Stimulated activated CD4-positive, alpha-beta T cell treated with anti-CD3 and anti-CD28 coated beads, TNF-alpha, amount 100 ng/mL, for 48 hours (primary cell): ENCODE measurements at places on chromosomes 12 and 14.
A peak's percentile ranks its signal among the peaks of the same experiment; 100 is the strongest.

GRCh38 chr12:128970110-128970509 lies 116.8 kb downstream of the GLT1D1 start:
- no peak for DNase-seq

DNA sequence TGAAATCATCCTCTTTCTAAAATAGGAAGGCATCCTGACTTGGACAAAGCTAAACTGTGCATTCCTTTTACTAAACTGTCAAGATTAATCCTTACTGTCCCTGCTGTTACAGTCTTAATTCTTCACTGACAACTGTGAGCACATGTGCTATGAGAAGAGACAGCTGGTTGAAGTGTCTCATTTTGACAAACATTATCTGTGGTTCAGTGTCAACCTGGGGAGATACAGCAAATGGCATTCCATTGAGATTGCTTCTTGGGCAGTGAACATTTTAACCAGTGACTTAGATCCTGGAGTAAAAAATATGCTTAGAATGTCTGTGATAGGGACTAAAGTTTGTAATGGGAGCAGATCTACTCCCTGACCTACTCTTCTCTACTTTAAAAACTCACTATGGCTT lies 552.6 kb upstream of the ATP2B1 start:
- DNase-seq, result no peak

GRCh38 chr12:57551637-57552305 lies 1.9 kb downstream of the KIF5A start:
- DNase-seq, result no peak

GRCh38 chr14:73731111-73731510 lies 16.9 kb upstream of the PNMA1 start:
- DNase-seq, result no peak

GRCh38 chr12:11500188-11500860 lies 105.0 kb upstream of the PRB2 start:
- peak; percentile 70 for DNase-seq

DNA sequence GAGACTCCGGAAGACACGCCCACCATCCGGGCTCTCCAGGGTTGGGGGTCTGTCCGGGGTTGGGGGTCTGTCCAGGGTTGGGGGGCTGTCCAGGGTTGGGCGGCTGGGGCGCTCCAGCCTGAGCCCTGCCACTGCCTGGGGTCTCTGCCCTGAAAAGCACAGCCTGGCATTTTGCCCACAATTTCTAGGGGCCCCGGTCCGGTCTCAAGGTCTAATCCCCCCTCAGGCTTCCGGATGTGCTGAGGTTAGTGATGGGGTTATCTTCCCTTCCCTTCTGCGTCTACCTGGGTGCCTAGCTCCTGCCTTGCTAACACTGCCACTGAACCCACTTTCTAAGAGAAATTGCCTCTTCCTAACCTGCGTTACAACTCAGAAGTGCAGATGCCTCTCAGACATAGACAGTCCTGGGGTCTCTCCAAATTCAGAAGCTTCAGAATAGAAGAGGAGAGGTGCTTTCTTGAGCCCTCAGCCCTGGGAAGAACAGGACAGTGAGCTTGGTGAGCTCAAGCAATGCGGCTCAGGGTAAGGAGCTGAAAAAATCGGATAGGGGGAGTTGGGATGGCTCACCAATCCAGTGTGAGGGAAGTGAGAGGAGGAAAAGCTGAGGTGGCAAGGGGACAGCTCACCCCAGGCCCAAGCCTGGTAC lies 5.7 kb downstream of the LHX5 start:
- DNase-seq, result no peak

GRCh38 chr12:52349196-52349595 lies 18.1 kb downstream of the KRT85 start:
- no peak for DNase-seq

- DNase-seq, result no peak
Observed at GRCh38 chr12:69688471-69689427, 10.4 kb downstream of the BEST3 start.

DNA sequence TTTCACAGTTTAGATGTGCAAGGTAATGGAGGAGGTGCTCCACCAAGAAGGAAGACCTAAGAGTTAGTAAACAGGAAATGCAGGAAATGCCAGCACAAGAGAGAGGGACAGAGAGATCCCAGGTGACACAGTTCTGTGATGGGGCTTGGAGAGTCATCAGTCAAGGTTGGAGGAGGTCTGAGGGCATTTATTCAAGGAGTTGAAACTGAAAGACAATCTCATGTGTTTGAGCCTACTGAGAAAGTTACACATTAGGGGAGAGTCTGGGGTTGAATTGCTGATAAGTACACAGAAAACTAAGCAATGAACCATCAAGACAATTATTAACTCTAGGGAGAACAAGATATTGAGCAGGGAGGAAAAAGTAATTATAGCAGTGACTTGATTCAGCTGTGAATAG lies 138.5 kb downstream of the ANO6 start:
- no peak for DNase-seq

- DNase-seq, result no peak
Observed at GRCh38 chr14:77722301-77722700, 14.4 kb downstream of the SLIRP start.

DNA sequence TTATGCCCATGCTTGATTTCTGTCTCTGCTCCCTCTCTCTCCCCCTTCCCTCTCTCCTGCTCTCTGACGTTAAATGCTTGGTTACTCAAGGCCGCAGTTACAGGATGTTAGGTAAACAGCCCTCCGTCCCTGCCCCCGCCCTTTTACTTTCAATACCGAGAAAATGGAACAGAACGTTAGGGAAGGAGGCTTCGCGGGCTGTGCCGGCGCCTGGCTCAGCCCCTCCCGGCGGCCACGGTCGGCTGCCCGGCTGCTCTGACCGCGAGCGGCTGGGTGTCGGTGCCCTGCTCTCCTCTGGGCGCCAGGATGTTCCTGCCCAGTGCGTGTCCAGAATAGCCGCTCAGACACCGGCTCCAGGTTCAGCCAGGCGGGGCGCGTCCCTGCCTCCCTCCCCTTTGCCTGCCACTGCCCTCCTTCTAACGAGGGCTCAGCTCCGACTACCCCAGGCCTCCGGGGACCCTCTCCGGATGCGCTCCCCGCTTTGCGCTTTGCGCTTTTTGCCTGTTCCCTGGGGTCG lies 166.1 kb downstream of the ADCK1 start:
- no peak for DNase-seq

GRCh38 chr12:124347335-124347734 lies 52.4 kb downstream of the RFLNA start:
- DNase-seq, result no peak

GRCh38 chr12:64666054-64666914 lies 56.0 kb downstream of the RASSF3 start:
- DNase-seq, result no peak

GRCh38 chr12:49667325-49668090 lies 39.7 kb downstream of the FMNL3 start:
- DNase-seq, result no peak

DNA sequence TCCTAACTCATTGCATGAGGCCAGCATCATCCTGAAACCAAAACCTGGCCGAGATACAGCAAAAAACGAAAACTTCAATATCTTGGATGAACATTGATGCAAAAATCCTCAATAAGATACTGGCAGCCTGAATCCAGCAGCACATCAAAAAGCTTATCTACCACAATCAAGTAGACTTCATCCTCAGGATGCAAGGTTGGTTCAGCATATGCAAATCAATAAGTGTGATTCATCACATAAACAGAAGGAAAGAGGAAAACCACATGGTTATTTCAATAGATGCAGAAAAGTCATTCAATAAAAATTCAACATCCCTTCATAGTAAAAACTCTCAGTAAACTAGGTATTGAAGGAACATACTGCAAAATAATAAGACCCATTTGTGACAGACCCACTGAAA lies 56.5 kb upstream of the PPFIA2 start:
- no peak for DNase-seq

GRCh38 chr12:100141998-100142850 lies 450 bp downstream of the BLTP3B start:
- peak; percentile 17 for DNase-seq

- DNase-seq, result no peak
Observed at GRCh38 chr14:58864751-58865513, 227.2 kb downstream of the DACT1 start.

DNA sequence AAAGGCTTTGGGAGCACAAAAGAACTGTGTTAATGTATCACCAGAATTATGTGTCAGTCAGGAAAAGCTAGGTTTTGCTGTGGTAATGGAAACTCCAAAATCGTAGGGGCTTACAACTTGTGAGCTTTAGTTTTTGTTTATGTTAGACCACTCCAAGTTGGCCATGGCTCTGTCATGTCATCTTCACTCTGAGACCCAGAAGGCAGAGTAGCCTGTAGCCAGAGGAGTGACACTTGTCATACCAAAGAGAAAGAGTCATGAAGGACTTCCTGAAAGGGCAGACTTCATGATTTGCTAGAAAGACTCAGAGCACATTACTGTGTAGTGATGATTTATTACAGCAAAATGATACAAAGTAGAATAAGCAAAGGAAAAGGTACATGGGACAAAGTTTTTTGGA lies 133.6 kb upstream of the SSTR1 start:
- no peak for DNase-seq

GRCh38 chr12:111297703-111298426 lies 71.0 kb downstream of the PHETA1 start:
- no peak for DNase-seq

DNA sequence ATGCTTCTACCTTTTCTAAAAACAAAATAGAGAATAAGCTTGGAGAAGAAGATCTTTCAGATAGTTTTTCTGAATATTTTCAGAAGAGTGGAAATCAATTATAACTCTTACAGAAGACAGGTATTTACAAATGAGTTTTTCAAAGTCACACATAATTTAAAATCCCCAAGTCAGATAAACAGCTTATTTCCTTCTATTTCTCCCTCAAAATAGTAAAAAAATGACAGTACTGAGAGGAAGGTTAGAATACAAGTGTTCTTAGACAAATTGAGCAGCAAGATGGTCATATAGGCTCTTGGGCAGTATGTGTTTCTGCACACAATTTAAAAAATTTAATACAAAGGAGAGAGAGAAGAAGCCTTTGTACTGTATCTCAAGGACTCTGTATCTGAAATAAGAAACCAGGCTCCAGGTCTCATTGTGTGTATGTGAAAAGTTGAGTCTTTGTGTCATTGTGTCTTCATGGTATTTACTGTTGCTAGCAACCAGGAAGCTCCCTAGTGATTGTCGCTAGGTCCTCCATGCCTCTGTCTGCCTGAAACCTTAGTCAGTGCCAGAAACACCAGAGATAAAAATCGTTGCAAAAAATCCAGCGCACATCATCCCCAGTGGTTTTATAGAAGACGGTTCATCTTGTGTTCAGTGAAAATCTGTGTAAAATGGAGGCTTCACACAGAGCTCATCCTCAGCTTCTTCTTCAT lies 12.9 kb upstream of the TUBA1A start:
- no peak for DNase-seq

- peak; percentile 67 for DNase-seq
Observed at GRCh38 chr12:55929306-55929791, 1.6 kb upstream of the DGKA start.

- peak; percentile 68 for DNase-seq
Observed at GRCh38 chr12:111434680-111435338, 29.1 kb downstream of the SH2B3 start.

- DNase-seq, result no peak
Observed at GRCh38 chr12:89892436-89892835, 183.8 kb upstream of the ATP2B1 start.

- no peak for DNase-seq
Observed at GRCh38 chr14:90556012-90556477, 159.2 kb downstream of the CALM1 start.

DNA sequence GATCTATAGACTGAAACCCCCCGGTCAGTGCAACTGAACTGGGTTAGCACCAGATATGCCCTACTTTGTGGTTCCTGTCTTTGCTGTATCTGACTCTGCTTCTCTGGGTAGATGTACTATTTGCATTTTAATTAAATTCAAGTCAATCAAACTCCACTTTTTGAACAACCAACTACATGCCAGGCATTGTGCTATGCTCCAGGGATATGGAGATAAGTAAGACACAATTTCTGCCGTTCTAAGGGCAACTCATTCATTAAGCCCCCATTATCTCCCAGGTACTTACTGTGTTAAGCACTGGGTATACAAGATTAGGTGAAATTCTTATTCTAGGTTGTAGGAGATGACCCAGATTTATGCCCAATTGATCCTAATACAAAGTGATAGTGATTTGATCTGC lies 62.7 kb upstream of the JDP2 start:
- no peak for DNase-seq

- peak; percentile 20 for DNase-seq
Observed at GRCh38 chr14:24692382-24693352, 58.7 kb upstream of the GZMB start.

DNA sequence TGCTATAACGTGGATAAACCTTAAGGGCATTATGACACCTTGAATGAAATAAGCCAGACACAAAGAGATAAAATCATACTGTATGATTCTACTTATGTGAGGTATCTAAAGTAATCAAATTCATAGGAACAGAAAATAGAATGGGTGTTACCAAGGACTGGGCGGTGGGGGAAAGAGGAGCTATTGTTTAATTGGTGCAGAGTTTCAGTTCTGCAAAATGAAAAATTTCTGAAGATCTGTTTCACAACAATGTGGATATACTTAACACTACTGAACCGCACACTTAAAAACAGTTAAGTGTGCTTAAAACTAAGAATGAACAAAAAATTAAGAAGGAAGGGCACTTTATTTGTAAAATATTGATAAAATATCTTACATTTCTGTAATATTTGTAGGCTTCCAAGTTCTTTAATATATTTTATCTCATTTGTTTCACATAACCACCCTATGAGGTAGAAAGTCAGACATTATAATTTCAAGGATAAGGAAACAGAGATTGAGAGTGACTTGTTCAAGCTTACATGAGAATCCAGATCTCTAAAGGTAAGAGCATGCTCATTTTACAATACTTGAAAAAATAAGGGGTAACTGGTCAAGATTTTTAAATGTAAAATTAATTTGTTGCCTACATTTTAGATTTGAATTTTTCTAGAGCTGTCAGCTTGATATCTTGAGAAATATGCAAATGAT lies 14.9 kb downstream of the LTA4H start:
- no peak for DNase-seq

- no peak for DNase-seq
Observed at GRCh38 chr12:124750787-124751471, 112.7 kb downstream of the SCARB1 start.

DNA sequence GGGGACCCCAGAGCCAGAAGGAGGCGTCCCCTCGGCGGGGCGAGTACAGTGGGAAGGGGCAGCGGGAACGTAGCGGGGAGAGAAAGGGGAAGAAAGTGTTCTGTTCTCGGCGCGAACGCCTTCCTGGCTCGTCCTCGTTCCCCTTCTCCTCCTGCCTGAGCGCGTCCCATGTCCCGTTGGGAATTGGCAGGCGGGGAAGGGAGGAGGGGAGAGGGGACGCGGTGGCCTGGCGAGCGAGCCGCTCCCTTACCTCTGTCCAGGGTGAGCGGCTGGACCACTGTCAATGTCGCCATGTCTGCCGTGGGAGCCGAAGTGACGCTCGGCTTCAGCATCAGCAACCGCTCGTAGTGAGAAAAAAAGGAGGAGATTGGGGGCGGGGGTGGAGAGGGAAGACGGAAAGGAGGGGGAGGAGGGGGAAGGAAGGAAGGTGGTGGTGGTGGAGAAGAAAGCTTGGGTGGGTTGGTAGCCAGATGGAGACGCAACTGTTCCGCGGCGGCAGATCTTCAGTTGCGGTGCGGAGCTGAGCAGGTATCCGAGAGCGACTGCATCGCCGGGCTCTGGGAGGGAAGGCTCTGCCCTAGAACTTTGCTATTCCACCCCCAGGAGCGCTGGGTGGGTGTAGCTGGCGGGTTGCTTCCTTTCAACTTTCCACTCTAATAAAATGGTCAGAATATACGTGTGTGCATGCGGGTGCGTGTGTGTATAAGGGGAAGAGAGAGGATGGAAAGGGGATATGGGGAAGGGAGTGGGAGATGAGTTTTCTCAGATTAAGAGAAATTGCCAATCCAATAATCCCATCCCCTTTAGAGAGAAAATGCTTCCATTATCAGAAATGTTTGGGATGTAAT lies at the start of gene LIN7A:
Gene LIN7A (minus strand): TSS at position 544 of the 848 bp plus-strand sequence. CDS start 212 bp downstream, at position 332.
- DNase-seq, result no peak
